ENCODE measurements at places on chromosomes 7 and 10.

DNA sequence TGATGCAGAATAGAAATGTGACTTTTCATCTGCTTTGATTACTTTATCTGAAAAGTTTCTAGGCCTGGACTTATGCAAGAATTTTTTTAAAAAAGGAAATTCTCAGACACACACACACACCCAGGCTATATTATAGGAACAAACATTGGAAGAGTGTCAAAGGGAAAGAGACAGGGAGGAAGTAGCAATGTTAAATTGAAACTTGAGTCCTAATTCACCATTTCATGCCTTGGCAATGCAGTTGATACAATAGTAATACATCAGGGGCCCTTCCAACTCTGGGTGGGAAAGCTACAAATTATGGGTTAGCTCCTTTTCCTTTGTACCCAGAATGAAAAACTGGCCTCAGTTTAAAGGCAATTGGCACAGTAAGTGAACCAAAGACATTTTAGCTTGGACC lies 258.0 kb upstream of the LYZL1 start:
- DNase-seq = no peak

- DNase-seq = no peak
Measured at GRCh38 chr10:72328045-72328828, 26.5 kb downstream of the DNAJB12 start.

DNA sequence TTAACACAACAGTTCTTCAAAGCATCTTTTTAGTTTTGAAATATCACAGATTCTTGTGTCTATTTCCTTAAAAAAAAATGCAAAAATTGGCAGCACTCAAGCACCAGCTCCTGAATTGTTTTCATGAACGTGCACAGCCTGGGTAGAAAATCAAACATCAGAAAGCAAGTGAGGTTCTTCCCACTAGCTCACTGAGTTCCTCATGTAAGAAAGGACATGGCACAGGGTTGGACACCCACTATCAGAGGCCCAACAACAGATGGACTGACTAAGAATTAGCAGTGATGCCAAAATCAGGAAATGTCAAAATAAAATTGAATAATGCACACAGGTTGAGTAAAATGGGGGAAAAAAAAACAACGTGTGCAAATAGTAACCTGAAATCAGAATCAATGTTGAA lies 146.8 kb downstream of the PCLO start:
- no peak for DNase-seq

- DNase-seq = no peak
Measured at GRCh38 chr7:74672343-74672915, 14.9 kb downstream of the GTF2I start.

- DNase-seq = no peak
Measured at GRCh38 chr7:19026888-19027287, 90.5 kb downstream of the TWIST1 start.

- no peak for DNase-seq
Measured at GRCh38 chr10:127899766-127900387, 7.0 kb upstream of the PTPRE start.

GRCh38 chr7:48875045-48875916 lies 49.1 kb upstream of the CDC14C start:
- no peak for DNase-seq

- DNase-seq = no peak
Measured at GRCh38 chr10:116521424-116522290, 24.1 kb upstream of the PNLIP start.

- no peak for DNase-seq
Measured at GRCh38 chr7:147567043-147567442, 1023.5 kb upstream of the C7orf33 start.

DNA sequence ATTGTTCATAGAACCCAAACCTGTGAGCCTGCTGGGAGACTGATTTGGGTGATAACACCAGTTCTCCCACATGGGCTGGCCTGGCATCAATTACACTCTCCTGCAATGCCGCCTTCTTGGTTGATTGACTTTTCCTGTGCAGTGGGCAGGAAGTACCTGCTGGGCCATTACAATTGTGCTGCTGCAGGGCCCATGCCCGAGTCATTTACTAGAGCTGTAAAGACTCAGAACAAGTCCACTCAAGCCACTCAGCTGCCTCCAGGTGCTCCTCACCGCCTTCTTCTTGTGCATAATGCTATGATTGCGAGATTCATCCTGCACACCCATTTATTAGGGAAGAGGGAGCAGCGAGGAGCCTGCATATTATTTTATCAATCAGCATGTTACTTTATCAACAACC lies 264.0 kb downstream of the TCERG1L start:
- DNase-seq = no peak

DNA sequence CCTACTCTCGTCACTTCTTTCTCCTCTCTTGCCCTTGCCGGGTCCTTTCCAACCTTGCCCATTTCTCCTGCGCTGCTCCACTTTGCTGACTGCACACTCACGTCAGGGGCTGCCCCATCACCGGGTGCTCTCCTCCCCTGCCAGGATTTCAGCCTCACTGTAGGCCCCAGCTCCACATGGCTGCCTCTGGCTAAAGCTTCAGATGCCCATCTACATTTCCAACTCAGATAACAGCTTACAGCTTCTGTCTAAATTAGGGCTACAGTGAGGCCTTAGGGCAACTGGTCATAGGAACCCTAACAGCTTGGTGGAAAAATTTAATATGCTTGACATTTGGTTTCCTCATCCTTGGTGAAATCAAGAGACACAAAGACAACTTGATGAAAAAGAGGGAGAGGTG lies 25.9 kb downstream of the C10orf120 start:
- DNase-seq = no peak

DNA sequence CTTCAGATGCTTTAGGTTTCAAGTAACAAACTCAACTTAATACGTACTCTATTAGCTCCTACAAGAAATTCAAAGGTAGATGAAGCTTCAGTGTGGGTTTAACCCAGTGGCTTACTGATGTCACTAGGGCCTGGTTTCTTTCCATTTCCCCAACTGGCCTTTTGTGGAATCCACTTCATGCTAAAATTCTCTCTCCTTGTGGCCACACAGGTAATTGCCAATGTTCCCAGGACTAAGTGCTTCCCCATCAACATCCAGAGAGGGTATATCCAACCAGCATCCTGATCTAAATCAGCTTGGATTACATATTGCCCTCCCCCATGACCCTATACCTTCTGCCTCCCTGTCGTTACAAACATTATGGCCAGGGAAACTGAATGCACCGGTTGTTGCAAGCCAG lies 10.7 kb downstream of the FBXL13 start:
- DNase-seq = no peak

GRCh38 chr7:138649506-138649905 lies 51.7 kb downstream of the SVOPL start:
- DNase-seq = no peak

DNA sequence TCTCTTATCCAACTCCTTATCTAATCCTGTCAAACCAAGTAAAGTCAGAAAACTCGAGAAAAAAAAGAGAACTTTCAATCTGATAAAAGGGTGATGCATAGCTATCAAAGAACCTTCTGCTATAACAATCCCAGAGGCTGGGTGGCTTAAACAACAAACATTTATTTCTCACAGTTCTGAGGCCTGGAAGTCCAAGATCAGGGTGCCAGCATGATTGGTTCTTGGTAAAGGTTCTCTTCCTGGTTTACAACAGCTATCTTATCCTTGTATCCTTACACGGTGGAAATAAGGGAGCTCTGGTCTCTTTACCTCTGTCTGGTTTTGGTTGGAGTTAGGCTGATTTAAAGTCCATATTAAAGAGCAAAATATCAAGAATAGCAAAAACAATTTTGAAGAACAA lies 131.9 kb downstream of the PHTF2 start:
- DNase-seq = no peak

GRCh38 chr10:63562857-63563256 lies 41.7 kb downstream of the REEP3 start:
- DNase-seq = no peak

DNA sequence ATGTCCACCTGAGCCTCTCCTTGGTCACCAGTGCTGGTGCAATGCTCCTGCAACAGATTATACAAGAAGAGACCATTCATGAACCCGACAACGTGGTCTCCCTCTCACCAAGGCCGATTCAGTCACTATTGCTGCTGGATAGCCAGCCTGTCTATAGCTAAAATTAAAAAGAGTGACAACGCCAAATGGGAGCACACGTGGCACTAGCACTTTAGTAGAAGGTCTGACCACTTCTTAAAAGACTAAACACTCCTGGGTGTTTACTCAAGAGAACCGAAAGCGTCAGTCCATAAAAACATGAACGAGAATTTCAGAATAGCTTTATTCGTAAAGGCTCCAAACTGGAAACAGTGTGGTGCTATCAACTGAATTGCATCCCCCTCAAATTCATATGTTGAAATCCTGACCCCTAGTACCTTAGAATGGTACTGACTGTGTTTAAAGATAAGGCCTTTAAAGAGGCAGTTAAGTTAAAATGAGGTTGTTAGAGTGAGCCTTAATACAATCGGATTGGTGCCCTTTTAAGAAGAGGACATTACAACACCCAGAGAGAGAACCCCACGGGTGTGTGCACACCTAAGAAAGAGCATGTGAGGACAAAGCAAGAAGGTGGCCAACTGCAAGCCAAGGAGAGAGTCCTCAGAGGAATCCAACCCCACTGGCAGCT lies 4.4 kb upstream of the GALNTL5 start:
- no peak for DNase-seq

DNA sequence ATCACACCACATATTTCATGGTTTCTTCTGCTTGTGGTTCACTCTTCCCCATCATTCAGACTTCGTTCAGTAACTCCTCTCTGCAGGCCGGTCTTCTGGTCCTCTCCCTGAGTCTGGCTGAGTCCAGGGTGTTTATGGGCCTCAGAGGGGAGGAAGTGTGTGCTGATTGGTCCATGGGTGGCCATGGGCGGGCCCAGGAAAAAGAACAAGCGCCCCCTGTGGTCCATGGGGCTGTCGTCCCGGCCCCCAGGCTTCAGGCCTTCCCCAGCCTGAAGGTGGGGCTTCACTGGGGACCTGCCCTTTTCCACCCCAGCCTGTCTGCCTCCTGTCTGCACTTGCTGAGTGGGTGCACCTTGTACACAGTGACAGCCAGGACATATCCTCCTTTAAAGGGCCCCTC lies 123.7 kb downstream of the VIPR2 start:
- DNase-seq = no peak
